ENCODE measurements at places on chromosomes 4 and X. TPM values are rescaled to one million over a fixed set of nuclear protein-coding genes. Genes with fewer than 3 reads are reported as not detected.

- H3K4me1 ChIP-seq: peaks cover 31% of the 10 kb centered on the region
- H3K36me3 ChIP-seq: peaks cover 6% of the 10 kb centered on the region
- no peaks in the 10 kb centered on the region for H3K27me3 ChIP-seq
- H3K4me3 ChIP-seq: peak overlapping the region; percentile 95
- no peak for DNase-seq
Measured at GRCh38 chrX:81202943-81203342, 1.0 kb downstream of the SH3BGRL start.

P2RY8 gene
- 32.7 TPM for total RNA-seq

DNA sequence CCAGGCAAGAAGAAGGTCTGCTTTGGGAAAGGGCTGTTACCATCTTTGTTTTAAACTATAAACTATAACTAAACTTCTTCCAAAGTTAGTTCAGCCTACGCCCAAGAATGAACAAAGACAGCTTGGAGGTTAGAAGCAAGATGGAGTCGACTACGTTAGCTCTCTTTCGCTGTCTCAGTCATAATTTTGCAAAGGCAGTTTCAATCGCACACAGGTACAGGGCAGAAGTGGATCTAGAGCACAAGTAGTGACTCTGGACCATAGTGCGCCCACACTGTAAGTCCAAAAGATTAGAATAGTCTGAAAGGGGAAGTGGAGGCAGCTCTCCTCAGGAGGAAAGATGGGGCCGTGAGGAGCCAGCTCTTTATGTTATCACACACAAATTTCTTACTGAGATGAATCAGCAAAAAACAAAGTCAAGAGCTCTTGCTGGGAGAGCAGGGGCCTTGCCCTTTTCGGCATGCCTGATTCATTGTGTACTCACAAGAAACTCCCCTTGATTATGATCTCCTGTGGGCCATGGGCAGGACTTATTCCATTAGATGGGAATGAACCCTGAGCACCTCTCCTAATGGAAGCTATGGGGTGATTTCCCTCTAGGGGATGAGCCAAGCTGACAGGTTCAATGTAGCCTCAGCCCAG is 58.6 kb downstream of the FUNDC1 start:
- no peaks in the 10 kb centered on the region for H3K36me3 ChIP-seq
- no peak overlapping the region for H3K27ac ChIP-seq
- no peaks in the 10 kb centered on the region for H3K4me1 ChIP-seq
- no peak overlapping the region for H3K4me3 ChIP-seq
- no peak for DNase-seq

RENBP gene
- 8.2 TPM for total RNA-seq

- H3K27me3 ChIP-seq: no peaks in the 10 kb centered on the region
- peaks cover 15% of the 10 kb centered on the region for H3K4me1 ChIP-seq
- peaks cover 18% of the 10 kb centered on the region for H3K36me3 ChIP-seq
Measured at GRCh38 chr4:7765666-7766065, 174.0 kb downstream of the AFAP1 start.

CXXC4 gene
- total RNA-seq: not detected

DNA sequence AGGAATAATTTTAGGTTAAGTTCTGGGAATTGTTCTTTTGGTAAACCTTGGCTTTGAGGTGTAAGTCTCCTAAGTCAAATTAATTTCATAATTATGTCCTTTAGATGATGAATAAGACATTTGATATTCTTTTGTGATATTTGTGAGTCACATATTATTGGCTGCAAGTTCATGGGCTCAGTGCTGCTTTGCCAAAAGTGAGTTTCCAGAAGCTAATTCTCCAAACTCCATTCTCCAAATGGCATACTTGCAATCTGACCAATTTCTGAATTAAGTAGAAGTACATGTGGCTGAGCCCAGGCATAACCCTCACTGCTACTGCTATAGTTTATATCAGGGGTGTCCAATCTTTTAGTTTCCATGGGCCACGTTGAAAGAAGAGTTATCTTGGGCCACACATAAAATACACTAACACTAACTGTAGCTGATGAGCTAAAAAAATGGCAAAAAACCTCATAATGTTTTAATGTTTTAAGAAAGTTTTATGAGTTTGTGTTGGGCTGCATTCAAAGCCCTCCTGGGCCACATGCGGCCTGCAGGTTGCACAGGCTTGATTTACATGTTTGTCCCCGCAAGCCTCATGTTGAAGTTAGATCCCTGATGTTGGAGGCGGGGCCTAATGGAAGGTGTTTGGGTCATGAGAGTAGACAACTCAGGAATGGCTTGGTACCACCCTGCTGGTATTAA is 196.1 kb downstream of the ZNF330 start:
- H3K36me3 ChIP-seq: no peaks in the 10 kb centered on the region
- H3K4me1 ChIP-seq: no peaks in the 10 kb centered on the region
- H3K4me3 ChIP-seq: no peak overlapping the region
- no peak overlapping the region for H3K27ac ChIP-seq
- H3K27me3 ChIP-seq: no peaks in the 10 kb centered on the region

GRCh38 chrX:87516717-87517121 is 883 bp upstream of the KLHL4 start:
- H3K27me3 ChIP-seq: no peaks in the 10 kb centered on the region
- DNase-seq: no peak
- H3K36me3 ChIP-seq: no peaks in the 10 kb centered on the region
- H3K4me3 ChIP-seq: no peak overlapping the region

- peaks cover 26% of the 10 kb centered on the region for H3K4me1 ChIP-seq
- no peaks in the 10 kb centered on the region for H3K36me3 ChIP-seq
- H3K27me3 ChIP-seq: no peaks in the 10 kb centered on the region
Measured at GRCh38 chrX:71095981-71096759, 519 bp downstream of the FOXO4 start.

ZDHHC15 gene
- total RNA-seq: 0.14 TPM

GAGE2A gene
- total RNA-seq: not detected

ASB5 gene
- total RNA-seq: not detected

GRCh38 chr4:8304827-8305695 is 35.5 kb downstream of the HTRA3 start:
- H3K27ac ChIP-seq: no peak overlapping the region
- H3K4me3 ChIP-seq: no peak overlapping the region
- no peaks in the 10 kb centered on the region for H3K4me1 ChIP-seq
- no peaks in the 10 kb centered on the region for H3K36me3 ChIP-seq
- no peak for DNase-seq

DNA sequence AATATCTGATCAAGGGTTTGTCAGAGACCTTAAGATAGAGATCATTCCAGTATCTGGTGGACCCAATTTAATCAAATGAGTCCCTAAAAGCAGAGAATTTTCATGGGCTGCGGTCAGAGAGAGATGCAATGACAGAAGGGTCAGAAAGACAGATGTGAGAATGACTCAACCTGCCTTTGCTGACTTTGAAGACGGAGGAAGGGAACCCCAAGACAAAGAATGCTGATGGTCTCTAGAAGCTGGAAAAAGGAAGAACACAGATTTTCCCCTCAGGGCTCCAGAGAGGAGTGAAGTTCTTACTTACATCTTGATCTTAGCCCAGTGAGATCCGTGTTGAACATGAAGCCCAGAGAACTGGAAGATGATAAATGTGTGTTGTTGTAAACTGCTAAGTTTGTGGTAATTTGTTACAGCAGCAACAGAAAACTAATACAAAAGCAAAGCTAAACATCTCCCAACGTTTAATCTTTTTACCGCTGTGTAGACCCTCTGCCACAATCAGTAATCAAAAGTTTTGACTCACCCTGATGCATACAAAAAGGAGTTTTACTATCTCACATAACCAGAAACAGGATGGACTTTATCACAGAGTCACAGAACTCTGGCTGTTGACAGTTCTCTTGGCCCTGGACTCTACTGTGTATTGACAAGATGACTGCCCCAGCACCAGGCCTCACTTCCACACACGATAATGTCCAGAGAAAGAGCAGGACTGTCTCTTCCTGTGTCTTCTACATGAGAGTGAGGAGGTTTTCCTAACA is 70.2 kb upstream of the MAGEB2 start:
- no peaks in the 10 kb centered on the region for H3K4me1 ChIP-seq
- no peaks in the 10 kb centered on the region for H3K36me3 ChIP-seq
- no peaks in the 10 kb centered on the region for H3K27me3 ChIP-seq
- no peak overlapping the region for H3K27ac ChIP-seq
- DNase-seq: no peak
- H3K4me3 ChIP-seq: no peak overlapping the region

DNA sequence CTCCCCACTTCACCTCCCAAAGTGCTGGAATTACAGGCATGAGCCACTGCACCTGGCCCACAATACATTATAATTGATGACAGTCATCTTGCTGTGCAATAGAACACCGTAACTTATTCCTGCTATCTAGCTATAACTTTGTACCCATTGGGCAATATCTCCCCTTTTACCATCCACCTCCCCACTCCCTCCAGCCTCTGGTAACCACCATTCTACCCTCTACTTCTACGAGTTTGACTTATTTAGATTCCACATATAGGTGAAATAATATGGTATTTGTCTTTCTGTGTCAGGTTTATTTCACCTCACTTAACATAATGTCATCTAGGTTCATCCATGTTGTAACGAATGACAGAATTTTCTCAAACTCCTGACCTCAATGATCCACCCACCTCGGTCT is 8.2 kb upstream of the TEX11 start:
- H3K27me3 ChIP-seq: no peaks in the 10 kb centered on the region
- peaks cover under 1% of the 10 kb centered on the region for H3K4me1 ChIP-seq
- no peak for DNase-seq
- H3K36me3 ChIP-seq: no peaks in the 10 kb centered on the region
- H3K27ac ChIP-seq: no peak overlapping the region

DNA sequence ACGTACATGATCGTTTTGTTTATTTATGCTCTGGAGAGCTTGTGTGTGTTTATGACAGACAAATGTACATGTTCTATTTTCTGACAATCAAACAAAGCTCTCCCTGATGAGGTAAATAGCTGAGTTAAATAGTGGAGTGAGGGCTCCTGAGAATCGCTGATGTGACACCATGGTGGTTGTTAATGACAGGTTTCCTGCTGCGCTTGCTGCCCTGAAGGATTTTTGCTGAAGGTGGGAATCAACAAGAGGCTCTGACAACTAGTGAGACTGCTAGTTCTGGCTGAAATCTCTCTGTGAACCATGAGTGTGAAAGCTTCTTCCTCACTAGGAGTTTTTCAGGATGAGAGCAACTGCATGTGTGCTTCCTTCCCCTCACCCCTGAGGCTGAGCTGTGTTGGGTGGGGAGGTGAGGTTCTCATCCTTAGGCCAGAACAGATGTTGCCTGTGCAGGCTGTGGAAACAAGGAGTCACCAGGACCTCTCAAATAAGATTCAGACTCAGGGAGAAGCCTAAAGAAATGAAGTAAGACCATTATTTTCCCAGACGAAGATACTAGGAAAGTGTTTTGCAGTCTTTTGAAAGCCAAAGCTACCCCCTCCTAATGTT is 173.4 kb upstream of the JADE1 start:
- DNase-seq: no peak
- H3K27ac ChIP-seq: no peak overlapping the region
- H3K27me3 ChIP-seq: no peaks in the 10 kb centered on the region
- H3K4me3 ChIP-seq: no peak overlapping the region

GRCh38 chr4:164011791-164012190 is 517.3 kb downstream of the TMA16 start:
- no peaks in the 10 kb centered on the region for H3K27me3 ChIP-seq
- DNase-seq: no peak
- H3K4me3 ChIP-seq: no peak overlapping the region

DNA sequence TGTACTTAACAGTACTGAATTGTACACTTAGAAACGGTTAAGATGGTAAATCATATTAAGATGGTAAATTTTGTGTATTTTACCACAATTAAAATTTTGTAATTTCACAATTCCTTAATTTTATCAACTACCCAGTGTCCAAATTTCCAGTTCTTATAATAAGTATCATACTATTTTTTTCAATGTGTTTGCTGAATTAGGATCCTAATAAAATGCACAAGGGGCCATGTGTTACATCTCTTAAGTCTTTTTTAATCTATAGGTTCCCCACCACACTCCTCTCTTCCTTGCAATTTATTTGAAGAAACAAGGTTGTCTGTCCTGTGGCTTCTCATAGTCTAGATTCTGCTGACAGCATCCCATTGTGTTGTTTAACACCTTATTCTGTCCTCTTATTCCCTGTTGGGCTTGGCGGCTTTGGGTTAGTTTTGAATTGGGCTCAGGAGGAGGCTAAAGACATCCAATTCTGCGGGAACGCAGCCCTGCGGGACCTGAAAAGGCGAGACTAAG is 533 bp upstream of the SYAP1 start:
- peak overlapping the region; percentile 89 for H3K27ac ChIP-seq
- H3K36me3 ChIP-seq: no peaks in the 10 kb centered on the region
- H3K4me1 ChIP-seq: peaks cover 17% of the 10 kb centered on the region
- H3K27me3 ChIP-seq: no peaks in the 10 kb centered on the region
- no peak for DNase-seq

GRCh38 chrX:105837232-105837631 is 14.9 kb downstream of the NRK start:
- H3K4me1 ChIP-seq: no peaks in the 10 kb centered on the region

GRCh38 chrX:101659601-101660063 is at the start of gene ARMCX2:
Gene ARMCX2, minus strand, starts transcription at chrX:101659850. Its CDS starts 2,262 bp downstream, at chrX:101657588.
- peak within 1 kb of the TSS; percentile 2 for H3K27ac ChIP-seq
- H3K4me3 ChIP-seq: peak within 1 kb of the TSS; percentile 74
- H3K4me1 ChIP-seq: peaks cover 18% of the 10 kb centered on the region
- peak; percentile 14 for DNase-seq

DNA sequence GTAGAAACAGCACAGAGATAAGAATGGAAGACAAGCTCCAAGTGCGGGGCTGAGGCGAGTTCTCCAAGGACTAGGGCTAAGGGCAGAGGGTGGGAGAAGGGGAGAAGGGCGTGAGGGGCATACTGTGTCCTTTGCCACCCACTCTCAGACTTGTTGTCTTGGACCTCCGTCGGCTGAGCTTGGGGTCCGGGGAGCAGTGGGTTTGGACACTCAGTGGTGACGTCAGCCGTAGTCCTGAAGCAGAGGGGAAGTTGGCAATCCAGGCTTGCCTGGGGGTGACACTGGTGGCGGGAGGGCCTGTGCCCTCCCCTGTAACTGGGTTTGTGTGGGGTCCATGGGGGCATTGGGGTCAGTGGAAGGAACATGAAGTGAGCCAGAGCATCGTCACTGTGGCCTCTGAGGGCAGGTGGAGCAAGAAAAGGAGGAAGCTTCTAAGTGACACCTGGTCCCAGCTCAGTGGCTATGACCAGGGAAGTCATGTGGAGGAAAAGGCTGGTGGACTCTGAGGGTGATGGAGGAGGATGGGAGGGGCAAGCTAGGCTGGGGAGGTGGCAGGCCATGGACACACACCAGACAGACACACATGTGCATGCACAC is 17.6 kb downstream of the CD99 start:
- DNase-seq: no peak
- peaks cover 34% of the 10 kb centered on the region for H3K36me3 ChIP-seq
- peaks cover 76% of the 10 kb centered on the region for H3K4me1 ChIP-seq
- no peaks in the 10 kb centered on the region for H3K27me3 ChIP-seq
- peak overlapping the region; percentile 4 for H3K4me3 ChIP-seq

GRCh38 chr4:183571350-183571941 is 66.6 kb downstream of the ING2 start:
- no peaks in the 10 kb centered on the region for H3K4me1 ChIP-seq
- no peaks in the 10 kb centered on the region for H3K36me3 ChIP-seq
- DNase-seq: peak; percentile 32
- no peak overlapping the region for H3K4me3 ChIP-seq

GRCh38 chr4:184448821-184449220 is 25.5 kb downstream of the IRF2 start:
- H3K27ac ChIP-seq: peak overlapping the region; percentile 8
- H3K4me3 ChIP-seq: peak overlapping the region; percentile 28
- peaks cover 22% of the 10 kb centered on the region for H3K36me3 ChIP-seq
- H3K4me1 ChIP-seq: peaks cover 79% of the 10 kb centered on the region

TECRL gene
- total RNA-seq: not detected

Measured in activated CD4-positive, alpha-beta memory T cell treated with anti-CD3 and anti-CD28 coated beads for 36 hours (primary cell).